ENCODE measurements at places on chromosomes 4 and X. TPM values are rescaled to one million over a fixed set of nuclear protein-coding genes. Genes with fewer than 3 reads are reported as not detected.

TMPRSS11D gene
- 0.99 TPM for total RNA-seq

IQCM gene
- not detected for total RNA-seq

XK gene
- total RNA-seq = 0.24 TPM

EVC gene
- 26.3 TPM for total RNA-seq

GRCh38 chr4:5958199-5958735, 60.0 kb downstream of the C4orf50 start:
- DNase-seq = no peak

DNA sequence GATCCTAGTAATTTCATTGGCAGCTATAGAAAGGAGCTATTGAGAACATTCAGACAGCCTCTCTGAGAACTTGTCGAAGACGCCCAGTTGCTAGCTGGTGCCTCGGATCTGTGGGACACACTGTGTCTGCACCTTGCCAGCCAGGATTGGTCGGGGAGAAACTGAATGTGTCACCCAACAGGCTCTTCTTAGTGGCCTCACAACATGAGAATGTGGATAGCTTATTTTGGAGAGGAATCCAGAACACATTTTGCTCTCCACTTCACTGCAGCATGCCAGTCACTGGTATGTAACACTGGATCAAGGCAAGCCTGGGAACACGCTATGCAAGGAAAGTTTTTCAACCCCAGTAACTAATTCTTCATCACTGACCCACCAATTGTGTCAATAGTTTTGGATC, 89.5 kb upstream of the TRPC3 start:
- DNase-seq = no peak

DNA sequence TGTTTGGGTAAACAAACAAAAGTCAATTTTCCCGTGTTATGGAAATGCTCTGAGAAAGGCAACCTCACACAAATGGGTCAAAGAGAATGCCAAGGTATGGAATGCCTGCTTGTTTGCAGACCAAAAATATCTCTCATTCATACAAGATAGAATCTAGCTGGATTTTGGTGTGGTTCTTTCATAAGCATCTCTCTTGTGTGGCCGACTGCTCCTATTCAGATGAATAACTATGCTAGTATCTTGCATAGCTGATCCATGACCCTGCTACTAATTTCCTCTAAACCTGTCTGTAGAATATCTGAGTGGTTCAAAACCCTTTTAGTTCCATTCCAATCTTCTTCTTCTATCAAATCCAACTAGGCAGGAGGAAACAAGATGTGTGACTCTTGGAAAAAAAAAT, 28.2 kb upstream of the SORBS2 start:
- no peak for DNase-seq

DNA sequence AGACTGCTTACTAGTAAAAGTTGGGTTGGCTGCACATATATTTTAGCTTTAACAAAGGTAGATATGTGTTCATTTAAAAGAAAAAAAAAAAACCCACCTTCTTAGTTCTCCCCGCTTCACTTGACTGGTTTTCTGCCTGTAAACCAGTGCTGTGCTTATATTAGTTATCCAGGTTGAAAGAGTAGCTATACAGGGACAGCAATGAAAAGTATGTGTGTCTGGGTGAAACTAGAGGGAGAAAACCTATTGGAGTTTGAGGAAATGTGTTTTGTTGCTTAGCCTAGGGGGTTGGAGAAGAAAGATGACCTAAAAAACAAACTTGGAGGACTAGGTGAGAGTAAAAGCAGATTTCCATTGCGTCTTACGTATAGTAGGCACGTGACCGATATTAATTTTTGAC, 4.5 kb downstream of the JADE1 start:
- no peak for DNase-seq

DNA sequence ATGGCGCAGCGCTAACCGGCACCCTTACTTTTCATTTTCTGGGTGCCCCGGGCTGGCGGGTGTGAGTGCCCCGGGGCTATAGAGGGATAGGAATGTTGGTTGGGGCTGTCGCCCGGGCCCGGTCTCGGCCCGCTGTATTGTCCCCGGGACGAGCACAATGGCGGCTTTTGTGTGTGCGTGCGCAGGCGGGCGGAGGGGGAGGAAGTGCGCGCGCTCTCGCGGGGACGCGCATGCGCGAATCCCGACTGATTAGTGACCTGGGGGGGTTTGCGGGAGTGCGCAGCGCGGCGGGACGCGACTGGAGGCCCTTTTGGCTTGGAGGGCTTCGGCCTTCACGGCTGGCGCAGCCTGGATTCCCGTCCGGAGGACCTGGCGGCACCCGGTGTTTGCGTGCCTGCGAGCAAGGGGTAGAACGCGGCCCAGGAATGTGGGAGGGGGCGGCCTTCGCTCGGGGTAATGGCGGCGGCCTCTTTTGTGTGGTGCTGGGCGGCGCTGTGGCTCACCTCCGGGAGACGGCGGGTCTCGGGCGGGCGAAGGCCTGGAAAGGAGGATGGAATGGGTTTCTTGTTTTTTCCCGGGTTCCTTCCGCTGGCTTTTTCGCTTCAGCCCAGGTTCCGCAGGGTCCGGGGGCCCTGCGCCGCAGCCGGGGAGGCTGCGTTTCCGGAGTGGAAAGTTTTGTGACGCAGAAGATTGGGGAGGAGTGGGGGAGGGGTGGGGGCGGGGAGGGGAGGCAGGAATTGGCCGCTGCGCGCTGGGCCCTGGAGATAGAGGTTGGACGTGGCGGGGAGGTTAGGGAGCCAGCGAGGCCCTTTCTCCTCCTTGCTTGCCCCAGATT, 618 bp downstream of the DDX3X start:
- no peak for DNase-seq

- no peak for DNase-seq
Measured at GRCh38 chr4:3772632-3773031, 6.4 kb downstream of the ADRA2C start.

DNA sequence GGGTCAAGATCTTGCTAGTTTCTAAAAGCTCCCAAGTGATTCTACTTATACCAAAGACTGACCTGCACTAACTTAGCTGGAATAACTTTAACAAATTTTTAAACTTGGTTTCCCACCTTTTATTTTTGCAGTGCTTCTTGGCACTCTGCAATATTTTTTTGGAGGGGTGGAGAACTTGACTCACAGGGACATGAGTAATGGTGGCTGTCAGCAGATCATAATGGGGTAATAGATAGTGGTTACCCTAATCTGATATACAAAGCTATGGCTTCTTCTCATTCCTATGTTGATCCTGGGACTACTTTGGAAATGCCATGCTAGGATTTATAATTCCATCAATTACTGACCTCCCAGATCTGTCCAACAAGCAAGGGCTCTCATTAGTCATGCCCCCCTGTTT, 295.7 kb downstream of the GPAT3 start:
- DNase-seq = no peak

DNA sequence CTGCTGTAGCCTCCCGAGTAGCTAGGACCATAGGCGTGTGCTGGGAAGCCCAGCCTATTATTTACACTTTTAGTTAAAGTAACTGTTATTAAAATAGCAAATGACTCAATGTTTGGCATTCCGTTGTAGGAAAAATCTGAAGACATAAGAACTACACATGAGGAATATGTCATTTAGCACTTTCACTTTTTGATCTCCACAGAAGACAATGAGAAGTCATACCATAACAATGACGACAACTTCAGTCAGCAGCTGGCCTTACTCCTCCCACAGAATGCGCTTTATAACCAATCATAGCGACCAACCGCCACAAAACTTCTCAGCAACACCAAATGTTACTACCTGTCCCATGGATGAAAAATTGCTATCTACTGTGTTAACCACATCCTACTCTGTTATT, 6.7 kb downstream of the GPR34 start:
- DNase-seq = no peak

- DNase-seq = no peak
Measured at GRCh38 chrX:68820476-68821110, 8.2 kb upstream of the EFNB1 start.

DNA sequence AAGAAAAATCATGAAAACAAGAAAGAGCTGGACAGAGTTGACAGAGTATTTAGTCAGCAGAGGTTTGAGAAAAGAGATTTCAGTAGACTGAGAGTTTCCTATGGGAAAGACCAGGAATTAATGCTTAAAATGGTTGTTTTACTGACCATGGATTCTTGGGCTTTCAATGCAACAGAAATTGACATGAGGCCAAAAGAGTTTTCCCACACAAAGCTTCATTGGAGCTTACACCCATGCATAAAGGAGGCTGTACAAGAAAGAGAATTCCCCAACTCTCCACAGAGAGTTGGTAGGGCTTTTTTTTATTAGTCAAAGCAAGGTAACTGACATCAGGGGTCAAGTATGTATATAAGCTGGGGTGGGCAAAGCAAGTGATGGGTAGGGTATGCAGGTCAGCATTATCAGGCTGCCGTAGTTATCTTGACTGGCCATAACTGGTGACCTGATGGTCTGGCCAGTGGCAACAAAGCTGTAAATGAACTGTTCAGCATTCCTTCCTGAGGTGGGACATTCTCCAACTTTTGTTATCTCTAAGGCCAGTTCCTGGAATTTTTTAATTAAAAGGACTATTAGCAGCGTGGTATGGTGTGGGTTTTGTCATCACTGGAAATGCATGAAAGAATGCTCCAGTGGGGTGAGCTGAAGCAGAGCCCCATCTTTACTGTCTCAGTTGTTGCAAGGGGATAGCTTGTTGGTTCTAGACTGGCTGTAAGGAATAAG, 117.0 kb downstream of the ADAM29 start:
- no peak for DNase-seq

DNA sequence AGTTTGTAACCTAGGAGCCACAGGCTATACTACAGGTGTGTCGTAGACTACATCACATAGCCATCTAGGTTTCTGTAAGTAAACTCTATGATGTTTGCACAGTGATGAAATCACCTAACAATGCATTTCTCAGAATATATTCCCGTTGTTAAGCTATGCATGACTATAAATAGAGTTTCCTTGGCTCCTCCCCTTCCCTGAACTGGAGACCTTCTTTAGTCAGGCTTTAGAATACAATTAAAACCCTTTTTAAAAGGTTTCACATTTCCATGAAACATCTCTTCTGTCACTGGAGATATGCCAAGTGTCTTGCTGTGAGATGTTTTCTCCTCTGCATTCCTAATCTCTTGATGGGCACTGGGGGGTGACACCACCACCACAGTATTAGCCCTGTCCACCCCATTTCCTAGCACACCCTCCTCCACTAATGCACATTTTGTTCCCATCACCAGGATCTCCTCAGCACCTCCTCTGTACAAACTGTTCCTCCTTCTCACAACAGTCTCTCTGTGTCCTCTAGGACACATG, 334.6 kb upstream of the CPEB2 start:
- DNase-seq = peak; percentile 42

DNA sequence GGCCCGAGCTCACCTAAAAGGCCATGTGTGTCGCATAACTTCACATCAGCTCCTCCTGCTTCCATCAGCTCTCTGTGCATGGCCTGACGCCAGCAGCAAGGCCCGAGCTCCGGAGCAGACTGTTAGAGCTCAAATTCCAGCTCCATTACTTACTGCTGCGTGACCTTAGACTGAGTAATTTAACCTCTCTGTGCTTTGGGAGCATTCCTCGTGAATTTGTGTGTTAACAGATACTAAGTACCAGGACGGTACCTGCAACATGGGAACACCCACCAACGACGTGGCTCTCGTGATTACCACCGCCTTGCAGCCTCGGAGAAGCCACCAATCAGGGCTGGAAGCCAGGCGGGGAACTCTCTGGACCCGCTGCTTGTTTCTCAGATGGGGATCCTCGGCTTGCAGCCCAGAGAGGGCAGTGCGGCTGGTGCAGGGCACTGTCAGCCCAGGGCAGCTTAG, 12.9 kb downstream of the LETM1 start:
- no peak for DNase-seq

- DNase-seq = no peak
Measured at GRCh38 chrX:74523870-74524735, 90.3 kb downstream of the RLIM start.

GRCh38 chrX:121254336-121254735, 206.9 kb downstream of the GLUD2 start:
- no peak for DNase-seq

GRCh38 chr4:65510976-65511375, 159.3 kb downstream of the EPHA5 start:
- peak; percentile 64 for DNase-seq

DNA sequence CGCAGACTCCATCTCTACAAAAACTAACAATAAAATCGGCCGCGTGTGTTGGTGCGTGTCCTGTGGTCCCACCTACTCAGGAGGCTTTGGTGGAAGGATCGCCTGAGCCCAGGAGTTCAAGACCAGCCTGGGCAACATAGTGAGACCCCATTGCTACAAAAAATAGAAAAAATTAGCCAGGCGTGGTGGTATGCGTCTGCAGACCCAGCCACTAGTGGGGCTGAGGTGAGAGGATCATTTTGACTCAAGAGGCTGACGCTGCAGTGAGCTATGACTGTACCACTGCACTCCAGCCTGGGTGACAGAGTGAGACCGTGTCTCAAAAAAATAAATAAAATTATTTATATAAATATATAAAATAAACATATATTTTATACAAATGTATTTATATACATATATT, 22.3 kb downstream of the ASMTL start:
- no peak for DNase-seq

GRCh38 chrX:13689741-13690211, 848 bp downstream of the RAB9A start:
- no peak for DNase-seq

DNA sequence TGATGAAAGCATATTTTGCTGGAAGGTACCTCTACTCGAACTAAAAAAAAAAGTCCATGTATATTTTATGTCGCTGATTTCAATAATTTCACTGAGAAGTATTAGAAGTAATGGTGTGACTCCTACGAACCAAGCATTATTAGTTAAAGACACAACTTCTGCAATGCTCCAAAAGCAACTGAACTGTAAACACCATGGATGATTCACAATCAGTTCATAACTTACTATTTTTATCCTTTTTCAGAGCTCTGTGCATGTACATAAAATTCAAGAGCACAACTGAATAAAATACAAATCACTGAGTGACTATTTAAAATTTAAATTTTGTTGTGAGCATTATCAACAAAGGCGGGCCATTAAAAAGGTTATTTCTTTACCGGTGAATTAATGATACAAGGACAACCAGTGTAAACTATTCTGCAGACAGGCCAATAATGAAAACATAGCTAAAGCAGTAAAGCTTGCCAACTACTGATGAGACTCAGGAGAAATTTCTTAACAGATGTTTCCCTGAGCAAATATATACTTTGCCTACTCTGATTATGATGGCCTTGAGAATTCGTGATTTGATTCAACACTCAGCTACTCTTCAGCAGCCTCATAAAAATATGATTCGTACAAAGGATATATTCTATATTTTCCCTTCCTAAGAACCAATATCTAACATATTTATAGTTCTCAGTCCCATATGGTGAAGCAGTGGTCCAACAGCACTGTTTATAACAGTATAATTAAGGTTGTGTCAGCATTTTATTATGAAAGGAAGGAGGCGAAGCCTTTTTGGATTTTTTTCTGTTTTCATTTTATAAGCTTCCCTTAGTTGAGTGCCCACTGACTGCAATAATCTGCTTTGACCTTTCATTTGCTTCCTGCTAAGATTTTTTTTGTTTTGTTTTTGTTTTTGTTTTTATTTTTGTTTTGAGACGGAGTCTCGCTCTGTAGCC, 62.8 kb upstream of the NEIL3 start:
- no peak for DNase-seq

DNA sequence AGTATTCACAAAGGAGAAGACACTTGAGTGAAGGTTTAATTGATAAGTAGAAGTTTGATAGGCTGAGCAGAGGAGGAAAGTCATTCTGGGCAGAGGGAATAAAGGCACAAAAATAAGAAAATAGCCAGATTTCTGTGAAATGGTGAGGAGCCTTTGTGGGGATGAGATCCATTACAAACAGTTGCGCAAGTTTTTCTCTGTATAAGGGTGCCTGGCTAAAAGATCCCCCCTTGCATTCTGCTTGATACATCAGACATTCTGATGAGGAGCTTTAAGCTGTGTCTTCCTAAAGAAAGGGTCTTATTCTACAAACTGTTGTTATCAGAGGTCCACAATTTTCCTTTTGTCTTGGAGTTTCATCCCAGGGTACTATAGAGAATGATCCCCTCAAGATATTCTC, 112.0 kb downstream of the ARHGAP36 start:
- no peak for DNase-seq

All from foreskin keratinocyte (primary cell).